ENCODE measurements at places on chromosomes 11 and 22. TPM values are rescaled to one million over a fixed set of nuclear protein-coding genes. Genes with fewer than 3 reads are reported as not detected.

Gene OR2D2
- total RNA-seq: not detected

Gene C11orf16
- total RNA-seq: not detected

Gene NPAS4
- not detected for total RNA-seq

Gene SMIM35
- not detected for total RNA-seq

Gene OR6T1
- not detected for total RNA-seq

Gene LMNTD2
- 2.7 TPM for total RNA-seq

Gene DGCR6
- 2.1 TPM for total RNA-seq

Gene ARL2
- total RNA-seq: 180 TPM

Gene CHADL
- not detected for total RNA-seq

Gene TTC36
- total RNA-seq: not detected

Gene UQCR10
- total RNA-seq: 124 TPM

Gene PGA5
- total RNA-seq: not detected

Gene GPR83
- 0.07 TPM for total RNA-seq

Gene OR51Q1
- not detected for total RNA-seq

Gene OR5T1
- not detected for total RNA-seq

Gene RASSF7
- 49.5 TPM for total RNA-seq

Gene HPS4
- 15.0 TPM for total RNA-seq

Gene POU2AF3
- total RNA-seq: 1.2 TPM

Gene DAGLA
- 6.2 TPM for total RNA-seq

Gene ADM2
- total RNA-seq: 0.51 TPM

Gene ACTN3
- total RNA-seq: not detected

Gene SYT7
- 1.2 TPM for total RNA-seq
